Nucleus accumbens (tissue), 56 donors: ENCODE measurements at places on chromosomes 3 and 15.

- DNase-seq = no peak
These were observed 24.3 kb downstream of the PGPEP1L start for GRCh38 chr15:98983334-98983733.

DNA sequence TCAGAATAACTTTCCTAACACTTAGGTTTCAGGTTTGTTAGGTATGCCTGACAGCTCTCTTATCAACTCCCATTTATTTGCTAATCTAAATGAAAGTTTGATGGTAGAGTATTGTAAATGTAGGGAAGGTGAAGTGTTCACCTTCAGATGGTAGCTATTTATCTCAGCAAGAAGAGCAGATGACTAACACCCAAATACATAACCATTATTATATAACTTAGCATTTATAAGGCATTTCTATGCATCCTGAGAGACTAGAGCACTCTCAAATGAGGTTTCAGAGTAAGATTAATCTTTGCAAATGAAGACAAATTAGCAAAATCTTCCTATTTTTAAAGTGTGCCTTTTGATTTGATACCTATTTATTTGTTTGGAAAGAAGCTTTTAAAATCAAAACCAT lies 143.8 kb downstream of the IGF1R start:
- no peak for DNase-seq

DNA sequence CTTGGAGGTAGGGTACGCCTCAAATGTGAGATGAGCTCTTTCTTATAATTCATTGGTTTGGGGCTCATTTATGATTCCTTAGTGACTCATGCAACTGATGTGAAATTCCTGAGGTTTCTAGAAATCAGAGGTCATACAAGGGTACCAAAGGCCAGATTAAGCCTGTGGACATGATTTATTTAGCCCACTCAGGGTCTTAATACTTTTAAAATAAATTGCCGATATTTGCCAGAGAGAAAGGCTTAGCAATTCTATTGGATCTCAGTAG lies 289.0 kb downstream of the NEK10 start:
- no peak for DNase-seq

GRCh38 chr15:76865548-76865991 lies 39.6 kb downstream of the SCAPER start:
- DNase-seq = no peak

GRCh38 chr3:66299891-66300290 lies 79.1 kb downstream of the SLC25A26 start:
- DNase-seq = no peak

- no peak for DNase-seq
These were observed 34.2 kb upstream of the CHRNB4 start for GRCh38 chr15:78675206-78675605.

GRCh38 chr15:47582233-47582632 lies 135.1 kb upstream of the SEMA6D start:
- DNase-seq = no peak
